ENCODE measurements at places on chromosomes 12 and 14.
A peak's percentile ranks its signal among the peaks of the same experiment; 100 is the strongest.

GRCh38 chr14:103533999-103534575 lies 5.1 kb downstream of the TRMT61A start:
- peaks cover 100% of the 10 kb centered on the region for H3K4me1 ChIP-seq
- no peaks in the 10 kb centered on the region for H3K27me3 ChIP-seq
- DNase-seq: no peak
- peak overlapping the region; percentile 97 for H3K27ac ChIP-seq

DNA sequence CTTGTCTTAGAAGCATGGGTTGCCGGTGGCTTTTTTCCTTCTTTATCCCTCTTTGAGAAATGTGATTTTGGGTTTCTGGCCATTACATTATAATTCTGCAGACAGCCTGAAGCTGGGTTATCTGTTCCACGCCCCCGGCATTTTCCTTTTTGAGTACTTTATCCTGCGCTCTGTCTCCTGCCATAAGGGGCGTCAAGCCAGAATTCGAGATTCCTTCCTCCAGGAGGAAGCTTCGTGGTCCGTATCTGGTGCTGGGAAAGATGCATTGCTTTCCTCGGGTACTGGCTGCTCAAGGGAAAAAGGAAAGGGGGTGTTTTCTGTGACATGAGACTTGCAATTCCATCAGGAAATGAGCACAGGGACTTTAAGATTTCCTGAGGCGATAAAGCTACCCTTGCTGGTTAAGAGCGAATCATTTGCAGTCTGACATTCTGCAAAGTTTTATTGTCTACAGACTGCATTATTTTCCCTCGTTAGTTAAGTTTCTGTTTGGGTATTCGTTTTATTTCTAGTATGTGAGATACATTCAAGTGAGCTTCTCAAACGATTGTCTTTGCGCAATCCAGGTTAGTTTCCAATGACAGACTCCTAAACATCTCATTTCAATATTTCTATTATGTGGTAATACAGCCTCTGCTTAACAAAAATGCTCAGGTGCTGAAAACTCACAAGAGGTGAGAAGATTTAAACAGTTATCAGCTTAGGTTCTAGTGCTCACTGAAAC lies 694 bp downstream of the AKAP5 start:
- peaks cover 18% of the 10 kb centered on the region for H3K4me1 ChIP-seq
- H3K27ac ChIP-seq: peak overlapping the region; percentile 74
- no peaks in the 10 kb centered on the region for H3K27me3 ChIP-seq
- DNase-seq: no peak

- H3K4me3 ChIP-seq: no peak overlapping the region
- no peaks in the 10 kb centered on the region for H3K27me3 ChIP-seq
- no peak for DNase-seq
- H3K27ac ChIP-seq: no peak overlapping the region
- H3K36me3 ChIP-seq: no peaks in the 10 kb centered on the region
These were observed 15.0 kb upstream of the ARMH4 start for GRCh38 chr14:58167057-58167456.

DNA sequence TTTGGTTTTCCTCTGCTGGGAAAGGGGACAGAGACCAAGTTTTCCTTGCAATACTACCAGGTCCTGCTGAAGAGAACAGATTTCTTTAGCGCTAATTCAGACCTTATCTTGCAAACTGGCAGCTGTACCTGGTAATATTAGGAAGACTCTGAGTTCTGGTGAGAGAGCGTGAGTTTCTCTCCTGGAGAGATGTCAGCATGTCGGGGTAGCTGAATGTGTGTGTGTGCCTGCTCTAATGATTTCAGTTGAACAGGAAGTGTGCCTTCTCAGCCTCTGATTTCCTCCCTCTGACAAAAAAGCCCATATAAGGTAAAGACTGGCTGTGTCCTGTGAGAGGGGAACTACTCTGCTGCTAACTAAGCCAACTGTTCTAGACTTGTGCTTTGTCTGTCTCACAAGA lies 10.3 kb upstream of the ERP27 start:
- no peak for DNase-seq
- no peaks in the 10 kb centered on the region for H3K27me3 ChIP-seq
- H3K4me1 ChIP-seq: peaks cover 65% of the 10 kb centered on the region
- H3K4me3 ChIP-seq: no peak overlapping the region

DNA sequence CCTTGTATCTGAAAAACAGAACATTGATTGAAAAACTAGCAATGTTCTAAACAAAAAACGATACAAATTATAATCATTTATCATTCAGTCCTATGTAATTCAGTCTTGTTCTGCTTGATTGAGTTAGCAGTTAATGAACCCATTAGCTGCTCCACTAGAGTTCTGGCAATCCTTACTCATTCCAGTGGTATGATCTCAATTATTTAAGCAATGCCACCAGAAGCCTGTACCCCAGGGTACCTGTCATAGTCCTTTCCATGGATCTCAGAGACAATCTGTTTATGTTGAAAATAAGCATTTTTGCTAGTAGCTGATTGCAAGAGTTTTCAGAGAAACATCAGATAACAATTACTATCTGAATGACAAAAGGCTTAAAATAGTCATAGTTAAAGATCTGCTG lies 115.9 kb downstream of the UNC79 start:
- no peaks in the 10 kb centered on the region for H3K4me1 ChIP-seq
- H3K27ac ChIP-seq: no peak overlapping the region
- no peak overlapping the region for H3K4me3 ChIP-seq
- DNase-seq: no peak
- H3K36me3 ChIP-seq: no peaks in the 10 kb centered on the region

GRCh38 chr12:124356221-124356620 lies 61.3 kb downstream of the RFLNA start:
- H3K36me3 ChIP-seq: peaks cover 49% of the 10 kb centered on the region
- no peak overlapping the region for H3K4me3 ChIP-seq
- H3K4me1 ChIP-seq: peaks cover 48% of the 10 kb centered on the region
- peak overlapping the region; percentile 38 for H3K27ac ChIP-seq
- H3K27me3 ChIP-seq: no peaks in the 10 kb centered on the region
- no peak for DNase-seq

GRCh38 chr14:64722842-64723447 lies 18.7 kb downstream of the PLEKHG3 start:
- H3K27me3 ChIP-seq: no peaks in the 10 kb centered on the region
- DNase-seq: no peak
- H3K4me3 ChIP-seq: no peak overlapping the region
- H3K36me3 ChIP-seq: peaks cover 5% of the 10 kb centered on the region
- H3K4me1 ChIP-seq: peaks cover 90% of the 10 kb centered on the region

DNA sequence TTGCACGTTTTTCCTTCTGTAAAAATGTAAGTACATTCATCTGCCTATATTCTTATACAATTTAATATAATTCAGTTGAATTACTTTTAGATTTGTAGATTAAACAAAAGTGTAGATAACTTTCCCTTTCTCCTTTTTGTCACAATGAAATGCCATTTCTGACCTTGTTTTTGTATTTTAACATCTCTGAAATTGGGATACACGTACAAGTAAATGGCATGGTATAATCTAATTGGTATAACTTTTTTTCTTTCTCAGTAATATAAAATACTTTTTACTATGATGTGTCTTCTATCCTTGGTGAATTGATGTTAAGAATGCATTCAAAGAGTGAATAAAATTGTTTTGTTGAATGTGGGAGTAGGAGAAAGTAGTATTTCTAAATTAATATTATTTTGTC lies 210.0 kb downstream of the ERC1 start:
- peaks cover 6% of the 10 kb centered on the region for H3K36me3 ChIP-seq
- H3K4me1 ChIP-seq: peaks cover 18% of the 10 kb centered on the region
- DNase-seq: no peak
- no peak overlapping the region for H3K4me3 ChIP-seq

Data from esophagus muscularis mucosa (tissue), 4 donors.